NCI-H226 (cell line): ENCODE measurements at places on chromosomes 5 and 9.

- no peak for DNase-seq
Observed at GRCh38 chr5:95808013-95808685, 14.4 kb downstream of the GLRX start.

- DNase-seq, result no peak
Observed at GRCh38 chr9:98708103-98708932, 417 bp downstream of the GABBR2 start.

GRCh38 chr5:73781107-73781768, 155.2 kb downstream of the ARHGEF28 start:
- no peak for DNase-seq

- DNase-seq, result no peak
Observed at GRCh38 chr5:35822511-35822910, 34.2 kb upstream of the IL7R start.

DNA sequence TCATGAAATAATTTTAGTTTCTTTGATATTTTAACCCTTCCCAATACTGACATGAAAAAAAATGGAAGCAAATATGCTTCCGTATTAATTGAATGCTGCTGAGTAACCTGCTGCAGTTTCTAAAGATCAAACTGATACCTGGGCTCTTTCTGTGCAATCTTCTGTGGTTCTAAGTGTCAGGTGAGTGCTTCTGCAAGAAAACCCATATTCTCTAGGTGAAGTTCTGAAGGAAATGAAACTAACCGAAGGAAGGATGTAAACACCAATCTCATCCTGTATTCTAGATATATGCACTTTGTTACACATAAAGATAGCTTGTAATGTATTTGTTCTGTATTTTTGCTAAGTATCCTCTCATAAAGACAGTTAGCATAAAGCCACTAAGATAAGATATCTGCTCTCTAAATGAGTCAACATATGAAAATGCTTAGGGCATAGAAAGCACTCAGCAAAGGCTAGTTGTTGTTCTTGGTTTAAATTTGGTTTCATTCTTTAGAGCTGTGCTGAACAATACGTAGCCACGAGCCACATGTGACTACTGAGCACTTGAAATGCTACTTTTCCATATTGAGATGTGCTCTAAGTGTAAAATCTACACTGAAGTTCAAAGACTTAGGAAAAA, 52.0 kb downstream of the ITGA2 start:
- DNase-seq, result no peak

GRCh38 chr9:130219661-130220096, 45.9 kb upstream of the HMCN2 start:
- no peak for DNase-seq

DNA sequence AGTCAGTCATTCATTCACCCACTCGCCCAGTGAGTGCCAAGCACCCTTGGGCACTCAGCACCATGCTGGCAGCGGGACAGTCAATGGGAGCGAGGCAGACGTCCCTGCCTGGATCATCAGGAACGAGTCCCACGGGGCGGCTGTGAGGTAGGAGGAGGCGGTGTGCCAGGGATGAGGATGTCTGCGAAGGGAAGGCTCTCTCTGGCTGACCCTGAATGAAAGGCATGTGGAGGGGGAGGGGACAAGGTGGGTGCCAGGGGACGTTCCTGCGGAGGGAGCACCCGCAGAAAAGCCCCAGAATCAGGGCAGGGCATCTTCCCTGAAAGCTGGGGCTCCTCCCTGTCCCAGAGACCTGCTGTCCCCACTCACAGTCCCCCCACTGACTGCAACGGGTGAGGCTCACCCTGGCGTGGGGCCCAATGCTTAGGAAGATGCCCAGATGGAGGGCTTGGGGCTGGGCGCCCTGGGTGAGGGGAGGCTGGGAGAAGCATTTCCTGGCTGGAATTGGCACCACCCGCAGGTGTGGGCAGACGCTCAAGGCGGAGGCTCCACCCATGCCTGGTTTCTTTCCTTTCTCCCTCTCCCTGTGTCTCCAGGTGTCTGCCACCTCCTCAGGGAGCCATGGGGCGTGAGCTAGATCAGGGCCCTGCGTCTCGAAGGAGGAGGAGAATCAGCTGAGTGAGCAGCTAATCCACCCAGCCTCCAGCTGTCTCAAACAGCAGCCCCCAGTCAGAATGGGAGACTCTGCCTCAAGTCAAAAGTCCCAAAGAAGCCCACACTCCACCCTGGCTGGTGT, 179.0 kb upstream of the PPP1R26 start:
- DNase-seq, result no peak
